ENCODE measurements at places on chromosomes 5 and 9.

GRCh38 chr5:113176196-113176595 is 199.6 kb downstream of the DCP2 start:
- no peak for DNase-seq

DNA sequence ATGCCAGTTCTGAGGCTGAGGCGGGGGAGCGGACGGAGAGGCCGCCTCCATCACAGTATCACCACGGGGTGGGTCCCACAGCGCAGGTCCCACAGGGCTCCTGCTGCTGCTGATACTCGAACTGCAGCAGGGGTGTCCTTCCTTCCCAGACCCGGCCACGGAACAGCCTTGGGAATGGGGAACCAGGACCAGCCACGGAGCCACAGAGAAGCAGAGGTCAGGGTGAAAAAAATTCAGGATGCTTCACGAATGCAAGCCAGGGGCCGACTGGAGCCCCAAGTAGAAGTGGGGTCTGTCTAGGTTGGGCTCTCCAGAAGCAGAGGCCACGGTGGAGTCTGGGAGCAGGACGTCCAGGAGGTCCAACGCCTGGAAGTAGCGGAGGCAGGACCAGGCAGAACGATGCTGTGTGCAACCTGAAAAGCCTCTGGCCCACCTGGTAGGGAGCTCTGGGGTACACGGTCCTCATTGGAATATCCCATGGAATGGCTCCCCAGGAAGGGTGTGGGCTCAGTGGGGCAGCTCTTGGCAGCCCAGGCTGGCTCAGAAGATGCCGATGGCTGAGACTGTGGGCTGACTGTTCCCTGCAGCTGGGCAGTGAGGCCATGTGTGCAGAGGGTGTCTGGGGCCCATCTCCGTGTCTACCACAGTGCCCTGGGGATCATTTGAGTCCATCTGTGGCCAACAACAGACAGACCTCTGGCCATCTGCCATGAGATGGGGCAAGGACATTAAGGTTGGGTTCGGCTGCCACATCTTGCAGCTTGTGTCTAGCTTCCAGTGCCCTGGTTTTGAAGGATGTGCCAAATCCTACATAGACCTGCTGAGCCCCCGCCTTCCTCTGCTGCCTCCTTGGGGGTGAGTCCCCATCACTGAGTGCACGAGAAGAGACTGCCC is 66.9 kb upstream of the FCN1 start:
- DNase-seq = no peak

DNA sequence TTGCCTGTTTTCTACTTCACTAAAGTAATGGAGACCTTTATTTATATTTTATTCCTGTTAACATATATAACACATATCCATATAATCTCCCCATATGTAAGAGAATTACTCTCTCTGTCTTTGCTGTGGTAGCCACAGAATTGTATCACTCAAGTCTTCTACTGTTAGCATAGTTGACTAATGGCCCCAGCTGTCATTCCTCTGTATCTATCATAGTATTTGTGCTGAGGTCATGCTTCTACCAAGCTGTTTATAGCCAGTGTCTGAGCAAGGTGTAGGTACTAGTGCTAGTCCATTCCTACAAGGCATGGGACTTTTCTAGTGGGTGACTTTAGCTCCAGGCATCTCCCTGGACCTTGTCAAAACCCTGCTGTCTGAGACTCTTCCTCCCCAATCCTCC is 244.1 kb downstream of the KIAA0825 start:
- DNase-seq = no peak

DNA sequence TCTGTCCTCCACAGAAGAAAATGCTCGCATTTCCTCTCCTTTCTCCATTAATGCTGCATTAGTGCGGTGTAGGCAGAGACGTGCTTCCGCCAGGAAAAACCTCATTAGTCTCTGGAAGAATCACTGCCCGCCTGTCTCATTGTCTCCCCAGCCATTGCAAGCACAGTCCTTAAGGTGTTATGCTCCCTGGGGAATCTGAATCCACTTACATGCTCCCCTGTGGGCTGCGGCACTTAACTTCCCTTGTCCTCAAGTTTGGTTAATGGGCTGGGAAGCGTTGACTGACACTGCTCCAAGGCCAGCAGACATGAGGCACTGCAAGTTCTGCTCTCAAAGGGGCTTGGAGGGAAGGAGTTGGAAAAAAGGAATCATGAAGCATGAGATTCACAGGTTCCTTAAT is 41.6 kb downstream of the TARS1 start:
- no peak for DNase-seq

GRCh38 chr5:35233121-35233520 is 2.8 kb upstream of the PRLR start:
- no peak for DNase-seq

DNA sequence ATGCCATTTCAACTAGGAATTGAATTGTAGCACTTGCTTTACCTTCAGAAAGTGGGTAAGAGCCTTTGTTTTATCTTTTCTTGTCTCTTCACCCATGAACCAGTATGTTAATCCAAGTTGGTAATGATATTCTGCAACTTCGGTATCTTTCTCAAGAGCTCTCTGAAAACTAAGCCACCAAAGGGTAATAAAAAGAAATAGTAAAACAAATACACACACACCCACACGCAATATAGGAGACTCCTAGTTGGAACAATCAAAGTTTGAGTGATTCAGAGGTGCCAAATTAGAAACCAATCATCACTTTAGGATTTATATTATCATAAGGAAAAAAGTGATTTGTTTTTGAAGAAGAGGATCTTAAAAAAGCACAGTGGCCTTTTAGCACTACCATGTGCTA is 30.4 kb downstream of the SKIC3 start:
- DNase-seq = no peak

DNA sequence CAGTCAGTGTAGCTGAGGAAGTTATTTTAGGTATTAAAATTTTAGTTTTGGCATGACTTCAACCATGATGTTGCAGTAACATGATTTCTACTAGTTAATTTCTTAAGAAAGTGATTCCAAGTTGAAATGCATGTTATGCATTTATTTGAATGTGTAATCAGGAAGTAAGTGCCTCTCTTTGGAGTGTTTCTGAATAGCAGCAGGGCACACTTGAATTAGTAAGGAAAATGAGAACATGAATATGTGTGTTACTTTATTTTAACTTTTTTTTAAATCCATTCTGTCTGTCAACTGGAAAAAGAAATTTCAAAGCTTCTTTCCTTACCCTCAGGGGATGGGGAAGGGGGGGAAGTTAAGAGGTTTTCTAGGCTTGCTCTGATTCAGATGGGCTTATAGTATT is 40.4 kb downstream of the CTNNA1 start:
- no peak for DNase-seq

- DNase-seq = no peak
These were observed 66.8 kb downstream of the TSPAN17 start for GRCh38 chr5:176714067-176714466.

GRCh38 chr5:55564721-55565120 is 30.0 kb upstream of the PLPP1 start:
- no peak for DNase-seq

DNA sequence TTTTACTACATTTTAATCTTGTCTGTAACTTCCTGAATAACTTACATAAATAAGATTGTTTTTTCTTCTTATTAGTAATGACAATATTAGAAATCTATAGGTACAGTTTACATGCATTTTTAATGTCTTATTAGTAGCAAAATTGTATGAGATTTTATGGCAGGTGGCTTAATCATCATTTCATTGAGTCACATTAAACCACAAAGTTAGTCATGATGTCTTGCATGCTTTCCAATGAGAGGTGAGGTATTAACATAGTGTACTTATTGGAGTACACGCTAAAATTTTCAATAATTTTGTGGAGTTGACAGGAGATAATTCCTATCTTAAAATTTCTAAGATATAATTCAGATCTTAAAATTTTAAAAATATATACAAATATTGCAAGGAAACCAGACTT is 989.6 kb upstream of the ARRDC3 start:
- DNase-seq = no peak

DNA sequence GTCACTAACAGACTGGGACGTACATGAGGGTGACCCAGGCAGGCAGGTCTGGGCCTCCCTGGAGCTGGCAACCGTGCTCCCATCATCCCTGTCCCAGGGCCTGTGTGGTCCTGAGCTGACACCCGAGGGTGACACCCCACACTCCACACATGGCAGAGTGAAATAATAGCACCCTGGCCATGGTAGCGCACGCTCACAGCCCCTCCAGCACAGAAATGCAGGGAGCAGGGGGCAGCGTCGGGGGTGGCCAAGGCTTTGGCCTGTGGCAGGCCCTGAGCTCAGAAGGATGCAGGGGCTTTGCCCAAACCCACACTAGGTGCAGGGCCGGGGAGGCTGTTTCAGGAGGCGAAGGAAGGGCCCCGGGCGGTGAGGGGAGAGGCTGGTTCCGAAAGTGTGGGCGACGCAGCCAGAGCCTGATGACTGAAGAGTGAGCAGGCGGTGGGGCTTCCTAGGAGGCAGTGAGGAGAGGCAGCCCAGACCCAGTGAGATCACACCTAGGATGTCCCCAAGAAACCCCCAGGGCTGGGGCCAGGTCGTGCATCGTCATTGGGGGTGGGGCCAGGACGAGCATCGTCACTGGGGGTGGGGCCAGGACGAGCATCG is 12.9 kb downstream of the OR2V2 start:
- peak; percentile 69 for DNase-seq

DNA sequence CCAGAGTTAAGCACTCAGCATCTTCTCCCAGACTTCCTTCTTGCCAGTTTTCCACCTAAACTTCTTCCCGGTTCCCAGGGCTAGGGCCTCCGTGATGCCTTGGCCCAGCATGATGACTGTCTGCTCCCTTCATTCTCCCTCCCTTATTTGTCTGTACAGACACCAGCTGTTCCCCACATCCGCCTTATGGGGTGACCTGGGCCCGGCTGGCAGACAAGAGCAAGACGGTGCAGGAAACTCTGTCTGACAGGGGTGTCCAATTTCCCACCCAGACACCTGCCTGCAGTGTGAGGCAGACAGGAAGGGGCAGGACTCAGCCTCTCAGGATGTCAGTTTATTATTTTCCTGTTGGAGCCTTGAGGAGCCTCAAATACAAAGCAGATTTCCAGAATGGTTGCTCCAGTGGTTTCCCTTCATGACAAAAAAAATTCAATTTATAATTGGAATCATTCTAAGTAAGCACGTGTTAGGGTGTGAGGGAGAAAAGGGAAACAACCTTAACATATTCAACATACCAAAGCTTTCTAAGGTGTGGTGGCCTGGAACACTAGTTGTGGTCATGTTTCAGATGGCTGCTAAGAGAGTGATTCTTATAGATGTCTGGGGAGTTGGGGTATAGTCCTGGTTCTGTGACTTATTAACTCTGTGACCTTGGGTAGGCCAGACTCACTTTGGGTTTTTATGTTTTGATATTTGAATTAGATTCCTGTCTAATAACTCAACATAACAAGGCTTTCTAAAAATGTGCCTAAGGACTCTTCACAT is 234.5 kb downstream of the PAPPA start:
- DNase-seq = no peak

GRCh38 chr5:178116143-178116885 is 3.0 kb downstream of the N4BP3 start:
- peak; percentile 53 for DNase-seq

GRCh38 chr5:77012601-77013000 is 17.6 kb upstream of the AGGF1 start:
- DNase-seq = no peak

DNA sequence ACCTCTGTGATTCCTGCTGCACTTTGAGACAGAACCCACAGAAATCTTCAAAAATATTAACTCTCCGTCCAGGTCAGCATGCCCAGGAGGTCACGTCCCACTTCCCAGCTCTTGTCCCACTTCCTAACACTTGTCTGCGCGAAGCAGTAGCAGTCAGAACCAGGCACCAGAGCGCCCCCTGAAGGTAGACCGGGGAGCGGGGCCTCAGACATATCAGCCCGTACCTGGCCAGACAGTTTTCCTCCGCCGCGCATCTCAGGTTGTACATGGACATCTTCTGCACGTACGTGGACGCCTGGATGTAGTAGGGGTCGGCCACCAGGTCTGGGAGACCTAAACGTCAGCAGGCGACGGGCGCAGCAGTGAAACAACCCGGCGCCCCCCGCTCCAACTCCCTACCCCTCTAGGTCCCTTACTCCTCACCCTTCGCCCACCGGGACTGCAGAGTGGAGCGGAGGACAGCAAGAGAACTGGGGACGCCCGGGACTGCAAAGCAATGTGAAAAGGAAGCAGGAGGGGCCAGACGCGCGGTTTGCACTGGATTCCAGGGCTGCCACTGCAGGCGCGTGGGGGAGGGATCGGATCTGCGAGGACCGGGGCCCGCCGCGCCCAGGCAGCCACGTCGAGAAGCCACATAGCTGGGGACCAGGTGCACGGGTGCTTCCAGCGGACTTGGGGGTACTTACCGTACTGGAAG is 1.2 kb downstream of the LOX start:
- DNase-seq = no peak

DNA sequence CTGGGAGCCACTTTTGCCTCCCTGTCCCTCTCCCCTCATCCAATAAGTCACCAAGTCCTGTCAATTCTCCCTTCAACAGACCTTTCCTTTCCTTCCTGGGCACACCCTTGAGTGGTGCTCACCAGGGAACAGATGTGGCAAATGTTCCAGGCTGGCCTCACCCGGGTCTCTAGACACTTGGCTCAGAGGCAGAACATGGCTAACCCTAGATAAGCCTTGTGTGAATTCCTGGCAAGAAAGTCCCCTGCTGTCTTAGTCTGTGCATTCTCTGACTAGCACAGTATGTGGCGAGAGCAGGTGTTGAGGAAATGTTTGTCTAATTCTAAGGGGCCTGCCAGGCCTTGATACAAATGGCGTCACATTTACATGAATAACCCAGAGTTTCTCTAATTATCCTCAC is 41.2 kb upstream of the PTGS1 start:
- DNase-seq = no peak

DNA sequence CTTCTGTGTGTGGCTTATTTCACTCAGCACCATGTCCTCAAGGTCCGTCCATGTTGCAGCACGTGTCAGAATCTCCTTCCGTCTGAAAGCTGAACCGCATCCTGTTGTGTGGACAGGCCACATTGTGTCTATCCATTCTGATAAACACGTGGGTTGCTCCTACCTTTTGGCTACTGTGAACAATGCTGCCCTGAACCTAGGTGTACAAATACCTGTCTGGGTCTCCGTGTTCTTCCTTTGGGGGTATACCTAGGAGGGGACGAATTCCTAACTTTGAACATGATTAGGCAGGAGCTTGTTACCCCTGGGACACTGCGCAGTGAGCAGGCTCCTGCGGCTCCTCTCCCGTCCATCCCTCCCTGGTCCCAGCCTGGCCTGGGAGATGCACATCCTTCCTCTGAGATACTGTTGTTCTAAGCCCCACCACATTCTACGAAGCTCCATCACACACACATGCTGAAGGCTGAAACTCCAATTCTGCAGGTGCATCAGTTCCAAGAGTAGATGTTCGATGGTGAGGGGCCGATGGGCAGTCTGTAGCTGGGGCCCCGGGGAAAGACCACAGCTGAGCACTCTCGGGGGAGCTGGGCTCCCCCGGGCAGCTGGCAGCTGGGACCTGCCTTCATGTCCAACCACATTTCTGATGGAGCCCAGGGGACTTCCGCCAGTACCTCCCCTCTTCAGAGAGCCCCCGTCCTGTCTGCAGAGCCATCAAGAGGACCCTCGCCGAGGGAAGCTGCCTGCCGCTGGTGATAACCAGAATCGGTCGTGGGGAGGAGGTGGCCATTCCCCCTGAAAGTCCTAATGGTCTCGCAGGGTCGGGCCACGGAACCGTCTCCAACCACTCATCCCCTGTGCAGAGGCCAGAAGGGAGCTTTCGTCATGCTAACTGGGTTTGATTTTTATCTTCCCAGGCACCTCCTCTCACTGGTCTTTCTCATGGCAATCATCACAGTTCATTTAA is 120.9 kb downstream of the COL23A1 start:
- no peak for DNase-seq

Data from activated CD8-positive, alpha-beta memory T cell treated with anti-CD3 and anti-CD28 coated beads for 1 hour (primary cell).